ENCODE measurements at places on chromosomes 5 and 9.

GRCh38 chr9:80595192-80595591 is 1023.4 kb downstream of the TLE4 start:
- no peak for DNase-seq

- DNase-seq = no peak
Observed at GRCh38 chr5:179163236-179164155, 103.3 kb downstream of the ZNF354C start.

DNA sequence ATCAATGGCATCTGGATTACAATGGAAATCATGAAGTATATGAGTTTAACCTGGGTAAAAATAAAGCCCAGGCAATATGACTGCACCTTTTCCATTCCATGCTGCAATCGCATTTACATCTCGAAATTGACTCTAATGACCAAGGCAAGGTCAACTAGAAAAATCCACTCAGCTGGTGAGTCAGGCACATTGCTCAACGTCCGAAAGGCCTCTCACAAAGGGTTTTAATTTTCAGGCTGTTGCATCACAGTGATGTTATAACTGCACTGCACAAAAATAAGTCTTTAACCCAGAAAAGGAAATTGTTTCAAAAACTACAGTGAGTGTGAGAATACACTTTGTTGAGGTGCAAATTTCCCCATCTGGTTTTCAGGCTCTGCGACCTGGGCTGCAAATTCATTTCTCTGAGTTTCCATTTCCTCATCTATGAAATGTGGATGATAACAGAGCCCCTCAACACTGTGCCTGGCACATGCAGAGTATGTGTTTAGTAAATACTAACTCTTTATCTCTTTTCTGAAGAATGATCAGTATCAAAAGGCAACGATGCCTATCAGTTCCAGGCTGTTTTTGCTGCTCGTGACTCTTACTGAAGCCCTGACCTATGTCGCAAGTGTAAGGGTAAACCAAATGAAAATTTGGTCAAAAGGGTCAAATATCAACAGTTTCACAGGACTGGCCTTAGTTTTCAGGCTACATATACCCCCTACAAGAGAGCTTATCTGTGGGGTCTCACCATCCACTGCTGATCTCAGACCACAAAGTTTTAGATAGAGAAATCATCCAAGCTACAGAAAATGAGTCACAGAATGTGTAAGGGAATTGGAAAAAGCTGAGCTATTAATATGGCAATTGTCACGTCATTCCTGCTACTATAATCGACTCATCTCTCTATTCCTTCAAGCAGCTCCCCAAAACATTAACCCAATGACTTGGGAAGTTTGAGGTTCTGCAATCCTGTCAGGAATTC is 4.1 kb downstream of the NFIL3 start:
- no peak for DNase-seq

- DNase-seq = no peak
Observed at GRCh38 chr5:53211799-53212198, 102.2 kb upstream of the MOCS2 start.

- no peak for DNase-seq
Observed at GRCh38 chr9:135979547-135980166, 18.5 kb upstream of the UBAC1 start.

GRCh38 chr5:135429301-135430134 is 17.6 kb downstream of the DCANP1 start:
- DNase-seq = no peak

GRCh38 chr5:77218263-77218662 is 7.8 kb downstream of the PDE8B start:
- DNase-seq = no peak

- no peak for DNase-seq
Observed at GRCh38 chr5:56751572-56752313, 63.6 kb upstream of the MAP3K1 start.

DNA sequence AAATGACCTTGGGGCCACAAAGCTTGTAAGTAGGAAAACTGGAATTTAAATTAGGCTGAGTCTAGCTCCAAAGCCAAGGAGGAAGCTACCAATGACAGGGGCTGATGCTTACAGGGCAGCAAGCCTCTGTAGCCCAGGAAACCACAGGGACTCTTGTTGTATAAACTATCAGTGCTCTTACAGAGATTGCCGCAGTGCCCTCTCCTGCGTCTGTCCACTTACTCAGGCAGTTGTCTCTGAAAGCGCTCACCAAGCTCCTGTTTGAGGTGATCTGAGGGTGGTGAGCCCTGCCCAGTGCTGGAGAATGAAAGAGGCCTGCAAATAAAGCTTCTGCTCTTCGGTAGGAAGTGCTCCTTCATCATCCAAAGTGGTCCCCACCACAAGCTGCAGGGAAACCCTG is 498.8 kb downstream of the ARHGEF28 start:
- no peak for DNase-seq

GRCh38 chr5:16065831-16066230 is 113.8 kb downstream of the MARCHF11 start:
- no peak for DNase-seq

DNA sequence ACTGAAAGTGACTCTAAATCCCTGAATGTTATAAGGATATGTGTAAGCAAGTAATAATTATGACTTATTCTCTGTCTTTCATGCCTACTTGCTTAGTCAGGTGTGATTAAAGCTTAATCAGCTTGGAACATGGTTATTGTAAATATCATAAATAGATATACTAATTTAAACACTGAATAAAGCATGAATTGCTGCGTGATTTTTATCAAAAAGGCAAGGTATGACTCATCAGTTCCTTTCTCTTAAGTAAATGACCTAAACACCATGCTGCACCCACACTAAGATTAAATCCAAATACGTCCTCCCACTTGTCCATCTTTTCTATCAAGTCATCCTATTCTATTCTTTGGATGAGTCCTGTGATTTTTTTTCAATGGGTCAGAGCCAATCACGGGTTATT is 124.6 kb upstream of the MTAP start:
- DNase-seq = no peak

Measured in cortex of kidney (tissue), 1 donor.